ENCODE measurements at places on chromosomes 2 and 18.

DNA sequence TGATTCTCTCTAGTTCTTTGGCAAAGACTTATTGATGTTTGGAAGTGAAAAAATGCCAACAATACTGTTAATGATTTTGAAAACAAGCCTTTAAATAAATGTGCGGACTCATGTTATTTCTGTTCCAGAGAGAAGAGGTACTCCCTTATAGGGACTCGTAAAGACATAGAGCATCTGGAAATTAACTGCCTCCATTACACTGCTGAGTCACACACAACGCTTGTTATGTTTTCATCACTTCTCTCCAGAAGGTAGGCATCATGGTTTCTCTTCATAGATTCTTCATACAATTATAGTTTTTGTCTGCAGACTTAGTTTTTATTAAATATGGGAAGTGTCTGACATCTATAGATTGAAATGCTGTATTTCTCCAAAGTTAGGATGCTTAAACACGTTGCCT, 302.5 kb upstream of the EPC2 start:
- DNase-seq, result no peak

- DNase-seq, result no peak
Observed at GRCh38 chr2:127426501-127427354, 8.5 kb downstream of the PROC start.

DNA sequence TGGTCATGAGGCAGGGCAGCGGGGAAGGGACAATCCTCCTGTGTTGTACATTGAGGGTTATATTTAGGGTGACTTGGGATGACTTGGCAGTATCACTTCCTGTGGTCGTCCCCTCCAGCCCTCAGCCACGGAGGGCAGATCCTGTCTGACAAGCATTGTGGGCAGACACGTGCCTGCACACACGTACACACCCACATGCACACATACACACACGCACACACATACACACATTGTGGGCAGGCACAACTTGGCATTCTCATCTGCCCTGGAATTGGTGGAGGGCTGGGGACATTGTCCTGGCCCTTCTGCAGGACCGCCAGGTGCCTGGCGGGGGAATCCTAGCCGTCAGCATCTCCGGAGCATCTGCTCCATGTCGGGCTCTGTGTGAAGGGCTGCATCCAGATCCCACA, 47.6 kb downstream of the ODC1 start:
- no peak for DNase-seq

GRCh38 chr2:45889053-45889452, 237.6 kb downstream of the PRKCE start:
- DNase-seq, result no peak

GRCh38 chr2:201915446-201915845, 109.1 kb downstream of the CDK15 start:
- no peak for DNase-seq

DNA sequence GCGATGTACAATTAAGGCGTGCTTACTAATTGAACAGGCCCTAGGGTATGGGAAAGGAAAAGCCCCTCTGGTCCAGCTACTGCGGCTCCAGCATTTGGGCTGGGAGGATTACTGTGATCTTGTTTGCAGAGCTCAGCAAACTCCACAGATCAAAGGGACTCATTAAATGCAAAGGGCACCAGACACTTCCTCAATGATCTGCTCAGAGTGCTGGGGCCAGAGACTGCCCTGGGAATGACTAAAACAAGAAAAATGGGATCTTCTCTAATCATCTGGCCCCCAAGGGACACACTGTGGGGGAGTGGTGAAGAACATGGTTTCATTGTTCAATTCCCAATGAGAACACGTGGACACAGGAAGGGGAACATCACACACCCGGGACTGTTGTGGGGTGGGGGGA, 85.0 kb downstream of the MARCHF4 start:
- DNase-seq, result no peak

DNA sequence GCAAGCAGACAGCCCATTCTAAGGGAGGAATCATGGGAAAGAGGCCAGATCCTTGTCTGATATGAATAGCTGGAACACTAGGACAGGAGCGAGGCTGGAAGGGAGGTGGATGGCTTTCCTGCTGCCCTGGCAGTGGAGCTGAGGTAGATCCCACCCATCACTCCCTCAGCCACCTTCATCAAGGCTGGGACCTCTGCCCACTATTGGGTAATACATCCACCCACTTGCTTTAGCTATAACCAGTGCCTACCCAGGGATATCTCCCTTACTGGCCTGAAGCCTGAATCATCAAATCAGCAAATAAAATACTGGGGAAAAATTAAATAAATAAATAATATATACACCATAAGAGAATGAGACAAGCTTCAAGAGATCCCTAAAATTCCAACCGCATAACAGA, 183.2 kb upstream of the KYNU start:
- DNase-seq, result no peak

GRCh38 chr2:240398661-240399267, 36.7 kb upstream of the GPC1 start:
- no peak for DNase-seq

DNA sequence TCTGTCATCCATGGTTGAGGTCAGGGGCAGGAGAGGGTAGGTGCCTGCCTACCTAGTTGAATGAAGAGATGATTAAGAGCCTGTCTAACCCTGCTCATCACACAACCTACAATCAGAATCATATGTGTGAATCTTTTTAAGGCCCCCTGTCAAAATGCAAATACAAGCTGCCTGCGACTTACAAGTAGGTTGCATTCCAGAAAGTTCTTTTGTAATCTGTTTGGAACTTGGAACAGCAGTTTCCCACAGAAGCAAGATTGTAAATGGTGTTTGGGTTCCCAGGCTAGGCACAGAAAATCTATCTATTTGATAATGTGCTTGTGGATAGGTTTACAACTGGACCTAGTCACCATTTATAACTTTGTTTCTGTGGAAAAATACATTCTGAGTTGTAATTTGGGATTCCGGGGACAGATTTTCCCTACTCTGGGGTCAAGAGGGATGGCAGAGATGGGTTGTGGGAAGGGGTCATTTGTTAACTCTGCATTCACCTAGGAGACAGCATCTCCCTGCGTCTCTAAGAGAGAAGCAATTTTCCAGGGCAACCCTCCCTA, 4.4 kb downstream of the LIPG start:
- DNase-seq, result no peak

DNA sequence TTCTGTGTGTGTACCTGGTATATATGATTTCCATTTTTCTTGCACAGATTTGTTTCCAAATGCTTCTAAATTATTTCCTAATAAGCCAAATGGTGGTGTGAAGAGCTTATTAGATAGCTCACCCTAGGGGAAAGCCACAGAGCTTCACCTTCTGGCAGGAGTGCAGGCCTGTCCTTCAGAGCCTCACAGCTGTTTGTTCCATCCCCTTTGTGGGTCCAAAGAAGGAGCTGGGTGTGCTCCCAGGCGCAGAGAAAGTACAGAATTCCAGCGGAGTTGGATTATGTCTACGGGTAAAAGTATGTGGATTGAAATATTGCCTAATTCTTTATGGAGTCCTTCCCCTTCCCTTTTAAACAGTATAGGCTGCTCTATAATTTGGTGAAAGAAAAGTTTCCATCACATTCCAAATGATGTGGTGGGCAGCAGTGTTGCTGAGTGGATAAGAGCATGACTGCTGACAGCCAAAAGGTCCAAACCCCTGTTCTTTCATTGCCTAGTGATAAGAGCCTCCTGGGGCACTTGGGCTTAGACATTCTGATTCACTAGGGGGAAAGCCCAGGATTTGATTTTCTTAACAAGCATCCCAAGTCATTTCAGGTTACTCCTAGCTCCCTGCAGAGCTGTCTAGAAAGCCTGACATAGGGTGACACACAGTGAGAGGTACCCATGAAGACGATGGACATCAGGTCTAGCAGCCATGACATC, 86.6 kb downstream of the WDSUB1 start:
- no peak for DNase-seq
